Mesothelial cell of epicardium (in vitro differentiated cells): ENCODE measurements at places on chromosomes 4 and X. TPM values are rescaled to one million over a fixed set of nuclear protein-coding genes. Genes with fewer than 3 reads are reported as not detected.

DNA sequence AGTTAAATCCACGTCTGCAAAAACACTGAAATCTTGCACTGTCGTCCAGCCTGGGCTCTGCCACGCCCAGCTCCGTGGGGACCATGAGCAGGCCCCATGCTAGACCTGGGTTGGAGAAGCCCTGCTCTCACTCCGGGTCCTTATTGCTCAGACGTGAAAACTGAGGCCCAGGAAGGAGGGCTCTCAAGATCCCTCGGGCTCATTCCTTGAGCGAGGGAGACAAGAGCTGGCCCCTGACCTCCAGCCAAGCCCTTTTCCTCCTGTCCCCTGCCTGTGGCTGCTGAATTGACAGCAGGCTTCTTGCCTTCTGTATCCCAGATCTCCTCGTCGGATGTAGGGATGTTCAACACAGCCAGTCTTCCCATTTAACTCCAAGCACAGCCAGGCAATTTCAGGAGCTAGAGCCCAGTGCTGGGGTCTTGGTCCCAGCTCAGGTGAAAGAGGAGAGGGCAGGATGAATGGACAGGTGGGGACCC lies 109.5 kb downstream of the CPZ start:
- peak; percentile 28 for DNase-seq
- H3K4me1 ChIP-seq = peaks cover 2% of the 10 kb centered on the region
- H3K36me3 ChIP-seq = no peaks in the 10 kb centered on the region
- no peak overlapping the region for H3K27ac ChIP-seq
- H3K27me3 ChIP-seq = peaks cover 38% of the 10 kb centered on the region

DNA sequence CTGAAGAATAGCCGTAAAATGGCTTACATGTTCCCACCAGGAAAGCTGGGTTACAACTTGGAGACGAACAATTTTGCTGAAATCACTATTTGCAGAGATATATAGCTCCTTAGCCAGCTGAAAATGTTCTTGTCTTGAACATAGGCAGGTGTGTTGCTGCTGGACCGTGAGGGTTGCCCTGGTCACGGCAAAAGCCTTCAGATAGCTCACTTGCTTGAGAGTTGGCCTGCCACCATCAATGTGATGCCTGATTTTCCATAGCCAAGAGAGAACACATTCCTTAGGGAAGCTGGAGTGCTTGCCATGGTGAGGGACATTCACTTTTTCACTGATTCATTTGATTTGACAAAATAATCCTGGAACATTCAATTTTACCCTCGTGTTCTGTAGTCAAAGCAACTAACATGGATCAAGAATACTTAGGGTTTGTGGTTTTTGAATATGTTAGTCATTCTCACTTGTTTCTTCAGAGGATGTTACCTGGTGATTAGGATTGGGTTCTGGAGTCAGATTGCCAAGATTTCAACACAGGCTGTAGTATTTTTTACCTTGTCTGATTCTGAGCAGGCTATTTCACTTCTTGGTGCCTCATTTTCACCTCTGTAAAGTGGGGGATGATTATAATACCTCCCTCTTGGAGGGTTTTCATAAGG lies 536.9 kb downstream of the RAPGEF2 start:
- H3K27me3 ChIP-seq = no peaks in the 10 kb centered on the region
- no peaks in the 10 kb centered on the region for H3K36me3 ChIP-seq
- no peak for DNase-seq
- no peak overlapping the region for H3K4me3 ChIP-seq
- H3K4me1 ChIP-seq = no peaks in the 10 kb centered on the region
- no peak overlapping the region for H3K27ac ChIP-seq

DNA sequence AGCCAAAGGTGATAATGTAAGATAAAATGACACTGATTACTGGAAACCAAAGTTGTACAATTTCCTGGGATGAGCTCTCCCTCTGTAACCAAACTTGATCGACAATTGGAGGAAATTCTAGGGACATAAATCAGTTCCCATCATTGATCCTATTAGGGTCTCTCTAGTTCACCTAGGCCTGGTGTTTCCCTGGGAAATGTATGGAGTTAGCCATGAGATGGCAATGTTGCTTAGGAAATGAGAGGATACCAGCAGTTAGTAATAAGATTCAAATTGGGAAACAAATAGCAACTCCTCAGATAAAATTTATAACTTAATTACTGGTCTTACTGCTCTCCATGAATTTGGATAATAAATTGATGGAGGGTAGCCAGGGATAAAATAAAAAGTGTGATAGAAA lies 52.2 kb downstream of the SPATA18 start:
- H3K4me1 ChIP-seq = peaks cover 29% of the 10 kb centered on the region
- no peaks in the 10 kb centered on the region for H3K36me3 ChIP-seq
- H3K27me3 ChIP-seq = no peaks in the 10 kb centered on the region

GRCh38 chr4:96955226-96955625 lies 1115.3 kb downstream of the PDHA2 start:
- DNase-seq = no peak
- H3K36me3 ChIP-seq = no peaks in the 10 kb centered on the region
- no peak overlapping the region for H3K27ac ChIP-seq
- H3K27me3 ChIP-seq = no peaks in the 10 kb centered on the region
- H3K4me3 ChIP-seq = no peak overlapping the region

GRCh38 chrX:4690521-4690920 lies 977.1 kb upstream of the PRKX start:
- H3K27ac ChIP-seq = no peak overlapping the region
- no peak for DNase-seq
- H3K4me3 ChIP-seq = no peak overlapping the region
- no peaks in the 10 kb centered on the region for H3K36me3 ChIP-seq

DNA sequence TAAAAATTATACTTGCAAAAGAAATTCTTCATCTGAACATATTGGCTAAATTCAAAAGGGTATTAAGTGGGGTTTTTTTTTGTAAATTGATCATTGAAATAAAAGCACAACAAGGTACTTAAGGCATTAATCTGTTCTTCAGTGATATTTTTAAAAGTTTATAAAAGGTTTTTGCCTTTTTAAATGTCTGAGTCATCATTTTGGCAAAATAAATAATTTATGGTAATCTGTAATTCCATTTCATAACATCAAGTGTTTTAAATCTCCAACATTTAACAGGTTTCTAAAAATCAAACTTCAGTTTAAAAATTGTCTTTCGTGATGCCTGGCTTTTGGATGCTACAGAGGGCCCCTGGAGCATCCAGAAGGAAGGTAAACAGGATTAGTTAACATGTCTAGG lies 27.4 kb downstream of the NLRP2B start:
- H3K27ac ChIP-seq = no peak overlapping the region
- no peaks in the 10 kb centered on the region for H3K36me3 ChIP-seq
- no peak overlapping the region for H3K4me3 ChIP-seq
- H3K27me3 ChIP-seq = no peaks in the 10 kb centered on the region

- H3K4me3 ChIP-seq = peak overlapping the region; percentile 44
- peaks cover 3% of the 10 kb centered on the region for H3K36me3 ChIP-seq
- no peak for DNase-seq
- no peaks in the 10 kb centered on the region for H3K4me1 ChIP-seq
- no peak overlapping the region for H3K27ac ChIP-seq
These were observed 121.3 kb downstream of the PRKX start for GRCh38 chrX:3592184-3592583.

DNA sequence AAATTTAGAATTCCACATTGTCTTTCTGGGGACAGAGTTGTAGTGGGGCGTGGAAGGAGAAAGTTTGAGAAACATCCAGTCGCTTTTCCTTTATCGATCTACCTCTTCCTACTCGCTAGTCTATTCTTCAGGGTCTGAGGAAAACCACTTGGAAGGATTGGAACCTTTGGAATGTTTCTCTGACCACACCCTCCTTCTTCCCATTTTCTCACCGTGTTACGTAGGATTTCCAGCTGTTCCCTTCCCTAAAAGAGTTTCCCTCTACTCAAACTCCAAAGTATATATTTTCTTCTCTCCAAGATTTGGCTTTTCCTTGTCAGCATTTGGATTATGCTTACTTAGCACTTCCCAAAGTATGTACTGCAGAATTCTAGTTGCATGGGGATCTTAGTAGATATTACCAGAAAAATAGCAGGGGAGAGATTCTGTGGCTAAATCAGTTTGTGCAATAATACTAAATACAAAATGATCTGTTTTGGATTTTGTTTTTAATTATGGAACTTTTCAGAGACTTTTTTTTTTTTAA lies 4.9 kb downstream of the ENPEP start:
- no peaks in the 10 kb centered on the region for H3K27me3 ChIP-seq
- H3K36me3 ChIP-seq = no peaks in the 10 kb centered on the region
- no peak for DNase-seq

- peaks cover 46% of the 10 kb centered on the region for H3K4me1 ChIP-seq
- H3K36me3 ChIP-seq = no peaks in the 10 kb centered on the region
- no peaks in the 10 kb centered on the region for H3K27me3 ChIP-seq
- H3K27ac ChIP-seq = peak overlapping the region; percentile 66
- no peak overlapping the region for H3K4me3 ChIP-seq
These were observed 43.9 kb downstream of the PTTG2 start for GRCh38 chr4:38004062-38004461.

DNA sequence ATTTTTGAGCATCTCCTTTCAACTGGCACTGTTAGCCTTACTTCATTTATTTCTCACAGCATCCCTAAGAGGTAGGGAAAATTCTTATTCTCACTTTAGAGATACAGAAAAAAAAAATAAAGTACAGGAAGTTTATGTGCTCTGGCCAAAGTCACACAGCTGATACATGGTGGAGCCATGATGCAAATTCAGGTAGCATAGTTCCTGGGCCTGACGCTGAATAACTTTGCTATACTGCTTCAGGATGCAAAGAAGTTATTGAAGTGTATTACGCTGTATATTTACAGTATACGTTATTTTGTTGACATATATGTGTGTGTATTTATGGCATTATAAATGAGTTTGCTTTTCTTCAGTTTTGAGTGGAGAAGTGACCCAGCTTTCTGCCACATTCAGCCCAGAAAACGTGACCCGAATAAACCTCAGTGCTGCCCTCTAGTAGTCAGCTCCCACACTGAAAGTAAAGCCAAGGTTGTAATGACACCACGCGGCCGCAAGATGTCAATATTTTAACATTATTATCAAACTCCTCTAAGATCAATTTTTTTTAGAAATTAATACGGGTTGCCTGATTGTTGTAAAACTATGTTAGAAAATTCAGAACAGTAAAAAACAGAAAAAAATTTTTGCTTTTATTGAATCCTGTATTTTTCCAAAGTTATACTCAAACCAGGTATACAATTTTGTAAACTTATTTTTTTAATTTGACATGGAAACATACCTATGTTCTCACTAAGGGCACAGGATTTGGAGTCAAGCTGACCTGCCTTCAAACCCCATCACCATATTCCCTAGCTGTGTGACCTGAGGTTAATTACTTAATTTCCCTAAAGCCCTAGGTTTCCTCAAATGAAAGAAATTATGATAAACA lies 3.8 kb upstream of the GUCY2F start:
- H3K27me3 ChIP-seq = peaks cover 15% of the 10 kb centered on the region
- no peak overlapping the region for H3K4me3 ChIP-seq
- no peaks in the 10 kb centered on the region for H3K36me3 ChIP-seq
- H3K27ac ChIP-seq = no peak overlapping the region

DNA sequence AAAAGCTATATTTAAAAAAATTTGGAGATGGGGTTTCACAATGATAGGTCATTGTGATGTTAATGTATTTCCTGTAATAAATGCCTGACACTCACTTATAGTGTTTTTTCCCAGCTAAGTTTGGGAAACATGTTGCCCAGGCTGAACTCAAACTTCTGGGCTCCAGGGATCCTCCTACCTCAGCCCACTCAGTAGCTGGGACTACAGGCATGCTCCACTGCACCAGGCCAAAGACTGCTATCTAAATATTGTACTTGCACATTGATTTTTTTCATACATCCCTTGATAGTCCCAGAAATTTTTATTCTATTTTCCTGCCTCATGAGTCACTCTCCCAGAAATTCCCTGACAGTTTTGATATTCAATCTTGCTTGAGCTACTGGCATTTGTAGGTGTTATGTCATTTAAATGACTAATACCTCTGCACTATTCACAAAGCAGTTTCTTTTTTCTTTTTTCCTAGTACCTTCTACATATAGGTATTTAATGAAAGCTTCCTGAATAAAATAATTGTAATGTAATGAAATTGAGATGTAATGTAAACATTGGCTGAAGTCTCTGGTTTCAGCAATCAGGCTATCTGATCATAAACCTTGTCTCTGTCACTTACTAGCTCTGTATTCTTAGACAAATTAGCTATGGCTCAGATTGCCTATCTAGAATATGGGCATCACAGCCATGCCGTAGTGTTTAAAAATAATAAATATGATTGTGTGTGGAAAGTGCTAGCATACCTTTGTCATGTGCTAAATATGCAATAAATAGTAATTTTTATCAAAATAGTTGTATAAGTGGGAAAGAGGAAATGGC lies 1973.0 kb upstream of the AGA start:
- H3K4me3 ChIP-seq = no peak overlapping the region
- H3K27ac ChIP-seq = no peak overlapping the region
- no peak for DNase-seq
- H3K27me3 ChIP-seq = peaks cover 9% of the 10 kb centered on the region

GRCh38 chr4:4639370-4639769 lies 97.5 kb upstream of the STX18 start:
- DNase-seq = no peak
- H3K27ac ChIP-seq = no peak overlapping the region
- H3K4me1 ChIP-seq = peaks cover 25% of the 10 kb centered on the region
- no peak overlapping the region for H3K4me3 ChIP-seq
- H3K36me3 ChIP-seq = no peaks in the 10 kb centered on the region
- H3K27me3 ChIP-seq = no peaks in the 10 kb centered on the region

- no peak overlapping the region for H3K4me3 ChIP-seq
- DNase-seq = no peak
- peaks cover 43% of the 10 kb centered on the region for H3K4me1 ChIP-seq
- H3K27me3 ChIP-seq = no peaks in the 10 kb centered on the region
- H3K36me3 ChIP-seq = no peaks in the 10 kb centered on the region
These were observed 242.8 kb upstream of the DKK2 start for GRCh38 chr4:107278791-107279483.

GRCh38 chr4:85128246-85129204 lies 162.0 kb upstream of the WDFY3 start:
- H3K27me3 ChIP-seq = no peaks in the 10 kb centered on the region
- H3K27ac ChIP-seq = no peak overlapping the region
- no peak overlapping the region for H3K4me3 ChIP-seq
- H3K36me3 ChIP-seq = no peaks in the 10 kb centered on the region
- peaks cover 4% of the 10 kb centered on the region for H3K4me1 ChIP-seq

GRCh38 chrX:11781734-11782370 lies 23.8 kb downstream of the MSL3 start:
- no peak overlapping the region for H3K4me3 ChIP-seq
- no peak overlapping the region for H3K27ac ChIP-seq
- H3K27me3 ChIP-seq = no peaks in the 10 kb centered on the region
- no peaks in the 10 kb centered on the region for H3K4me1 ChIP-seq

GRCh38 chrX:119237562-119237942 lies 1.5 kb downstream of the PGRMC1 start:
- H3K27me3 ChIP-seq = no peaks in the 10 kb centered on the region
- no peak for DNase-seq
- H3K4me1 ChIP-seq = peaks cover 39% of the 10 kb centered on the region

GRCh38 chrX:24761306-24761705 lies 67.6 kb downstream of the POLA1 start:
- DNase-seq = no peak
- peaks cover 25% of the 10 kb centered on the region for H3K36me3 ChIP-seq
- H3K27ac ChIP-seq = peak overlapping the region; percentile 87

Gene FAM53A
- total RNA-seq = 7.2 to 10.5 TPM (median 7.6 TPM) in 3 replicates

Gene COL25A1
- total RNA-seq = 55.8 to 67.6 TPM (median 56.7 TPM) in 3 replicates

Gene GYPE
- total RNA-seq = not detected in 3 replicates

Gene PABPC5
- 6.8 to 8.4 TPM (median 7.4 TPM) in 3 replicates for total RNA-seq

Gene ZAR1
- total RNA-seq = 2.3 to 3.1 TPM (median 3.1 TPM) in 3 replicates

Gene F8A3
- 2.7 to 3.7 TPM (median 3.6 TPM) in 3 replicates for total RNA-seq

Gene BEX5
- total RNA-seq = 0.36 TPM in 1 of 3 replicates, not detected in the others

Gene AWAT2
- total RNA-seq = not detected in 3 replicates

Gene TIMP1
- 117 to 124 TPM (median 120 TPM) in 3 replicates for total RNA-seq

Gene STK32B
- 0.69 to 0.96 TPM (median 0.81 TPM) in 3 replicates for total RNA-seq

Gene CT45A9
- total RNA-seq = not detected in 3 replicates

Gene SCML2
- total RNA-seq = 8.2 to 8.9 TPM (median 8.2 TPM) in 3 replicates

Gene PRMT9
- total RNA-seq = 13.6 to 14.8 TPM (median 13.6 TPM) in 3 replicates

Gene NPY2R
- 0.09 TPM in 1 of 3 replicates, not detected in the others for total RNA-seq
